ENCODE measurements at places on chromosomes 11 and 22.

DNA sequence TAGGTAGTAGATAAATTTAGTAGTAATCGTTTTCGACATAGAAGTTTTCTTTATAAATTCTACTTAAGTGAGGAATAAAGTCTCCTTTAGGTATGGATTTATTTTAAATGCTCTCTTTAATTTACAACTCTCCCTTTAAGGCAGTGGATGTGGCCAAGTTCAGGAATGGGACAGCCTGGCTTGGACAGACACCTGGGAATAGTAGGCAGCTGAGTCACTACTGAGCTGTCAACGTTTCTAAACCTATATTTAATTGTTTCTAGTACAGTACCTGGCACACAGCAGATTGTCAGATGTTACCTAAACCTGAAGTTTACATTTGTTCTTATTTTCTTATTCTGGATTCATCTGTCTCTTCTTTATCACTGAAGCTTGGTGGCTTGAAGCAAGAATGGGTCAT, 85.1 kb downstream of the DEPDC5 start:
- DNase-seq, result no peak

DNA sequence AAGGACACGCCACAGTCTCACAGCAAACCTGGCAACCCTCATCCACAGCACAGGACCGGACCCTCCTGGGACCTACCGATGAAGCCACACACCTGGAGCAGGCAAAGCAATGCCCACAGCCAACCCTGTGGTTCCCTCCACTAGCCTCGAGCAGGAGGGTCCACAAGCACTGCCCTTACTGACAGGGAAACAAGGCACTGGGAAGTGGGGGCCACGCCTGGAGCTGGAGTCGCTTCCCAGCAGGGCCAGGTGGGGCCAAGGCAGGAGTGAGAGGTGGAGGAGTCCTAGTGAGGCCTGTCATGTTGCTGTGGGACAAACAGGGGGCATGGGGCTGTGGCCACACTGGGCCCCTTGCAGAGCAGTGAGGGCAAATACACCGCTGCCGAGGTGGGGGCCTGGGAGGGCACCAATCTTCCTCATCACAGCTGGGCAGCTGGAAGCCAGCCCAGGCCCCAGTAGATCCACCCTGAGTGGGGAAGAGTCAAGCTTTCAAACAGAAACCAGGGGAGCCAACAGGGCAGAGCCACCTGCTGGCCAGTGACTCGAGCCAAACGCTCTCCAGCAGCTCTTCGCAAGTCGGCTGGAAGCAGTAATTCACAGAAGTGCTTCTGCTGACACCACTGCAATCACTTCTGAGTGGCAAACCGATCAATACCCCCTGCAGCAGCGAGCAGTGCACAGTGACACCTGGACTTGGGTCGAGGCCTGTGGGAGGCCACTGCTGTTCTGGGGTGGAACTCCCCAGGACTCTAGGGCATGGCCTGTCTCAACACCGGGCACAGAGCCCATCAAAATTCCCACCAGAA, 13.7 kb downstream of the SULT4A1 start:
- peak; percentile 62 for DNase-seq

DNA sequence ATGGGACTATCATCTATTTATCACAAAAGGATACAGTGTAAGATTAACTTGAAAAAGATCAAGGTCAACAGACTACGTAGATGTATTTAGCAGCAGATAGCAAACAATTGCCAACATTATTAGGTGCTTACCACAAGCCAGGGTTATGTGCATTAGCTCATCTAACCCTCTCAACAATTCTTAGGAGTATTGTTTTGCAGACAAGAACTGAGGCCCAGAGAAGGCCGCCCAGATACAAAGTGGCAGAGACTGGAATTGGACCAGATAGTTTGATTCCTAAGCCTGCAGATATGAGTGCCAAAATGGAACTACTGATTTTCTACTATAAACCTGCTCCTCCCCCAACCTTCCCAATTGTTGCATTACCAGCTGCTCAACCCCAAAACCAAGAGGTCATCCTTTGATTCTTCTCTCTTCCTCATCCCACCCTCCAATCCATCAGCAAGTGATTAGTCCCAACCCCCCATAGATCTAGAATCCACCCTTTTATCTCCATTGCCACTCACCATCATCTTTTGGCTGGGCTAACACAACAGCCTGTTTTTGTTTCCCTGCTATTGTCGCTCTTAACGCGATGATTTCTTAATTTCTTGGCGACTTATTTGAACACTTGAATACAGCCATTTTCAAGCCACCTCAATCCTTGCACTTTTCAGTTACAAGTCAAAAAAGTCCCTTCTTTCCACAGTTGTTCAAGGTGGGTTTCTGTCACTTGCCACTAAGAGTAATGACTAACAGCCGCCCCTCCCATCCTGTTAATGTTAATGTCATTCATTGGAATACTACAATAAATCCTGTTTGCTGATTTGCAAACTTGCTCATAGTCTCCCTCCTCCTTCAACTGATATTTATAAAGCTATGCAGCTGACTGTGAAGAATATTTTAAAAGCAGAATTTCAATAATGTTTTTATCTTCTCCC, 2.7 kb downstream of the TMEM123 start:
- DNase-seq, result no peak

DNA sequence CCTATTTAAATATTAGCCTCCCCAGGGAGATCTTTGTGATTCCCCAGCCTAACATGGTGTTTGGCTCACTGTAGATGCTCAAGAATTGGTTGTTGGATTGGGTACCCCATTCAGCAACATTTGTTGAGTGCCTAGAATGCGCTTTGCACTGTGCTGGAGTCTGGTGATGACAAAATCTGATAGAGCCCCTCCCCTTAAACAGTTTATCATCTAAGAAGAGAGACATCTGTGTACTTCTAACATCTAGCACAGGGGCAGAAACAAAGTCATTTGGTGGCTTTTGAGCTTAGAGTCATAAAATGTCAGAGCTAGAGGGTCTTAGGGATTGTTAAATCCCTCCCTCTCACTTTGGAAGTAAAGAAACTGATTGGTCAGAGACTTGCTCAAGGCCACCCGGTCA, 73.0 kb downstream of the UBASH3B start:
- no peak for DNase-seq

DNA sequence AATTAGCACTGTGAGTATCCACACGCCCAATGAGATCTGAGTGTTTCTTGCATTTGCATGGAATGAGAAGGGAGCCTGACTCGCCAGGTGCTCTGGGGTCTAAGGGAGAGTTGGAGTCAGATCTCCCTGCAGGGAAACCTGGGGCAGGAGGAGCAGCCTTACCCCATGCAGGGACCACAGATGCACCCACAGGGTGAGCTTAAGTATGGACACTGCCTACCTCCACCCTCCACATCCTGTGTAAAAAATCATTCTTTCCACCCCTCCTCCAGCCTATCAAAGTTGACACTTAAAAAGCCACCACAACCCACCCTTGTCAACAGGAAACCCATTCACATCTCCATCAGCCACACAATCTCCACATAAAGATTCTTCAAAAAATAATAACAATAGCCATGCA, 67.0 kb upstream of the IGLL5 start:
- no peak for DNase-seq

DNA sequence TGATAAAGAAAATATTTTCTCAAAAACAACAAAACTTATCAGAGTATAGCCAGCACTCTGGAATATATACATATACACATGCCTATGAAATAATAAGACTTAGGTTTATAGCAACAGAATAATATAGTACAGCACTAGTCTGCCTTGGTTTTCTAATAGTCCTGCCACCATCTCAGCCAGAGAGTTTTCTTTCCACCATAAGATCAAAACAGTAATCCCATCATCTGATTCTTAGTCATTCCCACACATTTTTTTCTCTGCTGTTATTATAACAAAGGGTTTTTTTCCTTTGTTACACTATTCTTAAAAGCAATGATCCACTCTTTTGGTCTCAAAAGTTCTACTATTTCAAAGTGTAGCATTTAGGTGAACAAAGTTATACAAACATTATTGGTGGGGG, 15.1 kb downstream of the MTMR2 start:
- no peak for DNase-seq

DNA sequence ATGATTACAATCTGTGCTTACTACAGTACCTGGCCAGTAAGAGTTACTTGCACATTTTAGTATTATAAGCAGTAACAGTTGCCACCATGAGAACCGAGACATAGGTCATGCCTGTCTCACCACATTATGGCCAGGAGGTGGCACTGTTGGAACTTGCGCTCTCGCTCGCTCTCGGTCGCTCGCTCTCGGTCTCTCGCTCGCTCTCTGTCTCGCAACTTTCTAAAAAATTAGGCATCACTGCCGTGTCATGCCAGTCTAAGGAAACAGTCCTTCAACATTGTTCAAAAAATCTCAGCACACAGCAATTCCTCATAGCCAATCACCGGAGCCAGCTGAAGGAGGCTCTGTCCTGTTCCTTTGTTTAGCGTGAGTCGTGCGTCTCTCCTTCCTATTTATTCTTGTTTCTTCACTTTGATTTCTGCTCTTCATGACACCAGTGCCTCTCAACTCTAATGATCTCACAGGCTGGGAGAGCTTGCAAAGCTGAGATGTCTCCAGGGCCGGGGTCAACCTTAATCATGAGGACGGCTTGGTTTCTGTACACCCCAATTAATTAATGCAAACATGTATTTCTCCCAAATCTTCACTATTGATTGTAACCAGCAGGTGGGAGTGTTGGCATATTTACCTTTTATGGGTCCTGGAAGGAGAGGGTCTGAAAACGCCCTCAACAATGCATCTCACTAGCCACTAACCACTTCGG, 6.3 kb upstream of the ADAMTS8 start:
- DNase-seq, result peak; percentile 65

DNA sequence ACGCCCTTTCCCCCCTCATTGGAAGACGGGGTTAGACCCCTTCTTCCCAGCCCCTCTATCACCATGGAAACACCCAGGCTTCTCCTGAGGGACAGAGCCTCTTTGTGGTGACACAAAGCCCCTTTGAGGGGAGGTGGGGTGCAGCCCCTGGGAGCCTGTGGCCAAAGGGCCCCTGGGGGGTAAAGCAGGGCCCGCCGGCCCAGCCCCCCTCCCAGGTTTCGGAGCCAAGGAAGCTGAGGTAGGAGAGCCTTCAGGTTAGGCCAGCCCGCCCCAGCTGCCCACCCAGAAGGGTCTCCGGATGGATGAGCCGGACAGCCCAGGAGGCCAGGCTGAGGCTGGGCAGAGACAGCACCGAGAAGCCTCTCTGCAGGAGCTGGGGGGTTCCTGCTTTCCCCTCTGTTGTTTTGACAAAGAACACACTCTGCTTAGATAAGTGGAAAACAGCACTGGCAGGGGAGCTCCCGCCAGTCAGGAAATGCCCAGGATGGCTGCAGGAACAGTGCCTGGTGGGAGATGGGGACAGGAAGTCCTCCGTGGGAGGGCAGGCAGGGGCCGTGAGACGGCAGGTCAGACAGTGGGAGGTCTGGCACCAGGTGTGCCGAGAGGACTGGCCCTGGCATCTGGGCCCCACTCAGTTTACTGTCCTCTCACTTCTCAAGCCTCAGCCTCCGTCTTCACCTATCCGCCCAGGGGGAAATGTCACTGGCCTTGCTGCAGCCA, 18.2 kb downstream of the ARVCF start:
- DNase-seq, result no peak

GRCh38 chr11:130523609-130524008, 75.2 kb downstream of the ADAMTS15 start:
- no peak for DNase-seq

DNA sequence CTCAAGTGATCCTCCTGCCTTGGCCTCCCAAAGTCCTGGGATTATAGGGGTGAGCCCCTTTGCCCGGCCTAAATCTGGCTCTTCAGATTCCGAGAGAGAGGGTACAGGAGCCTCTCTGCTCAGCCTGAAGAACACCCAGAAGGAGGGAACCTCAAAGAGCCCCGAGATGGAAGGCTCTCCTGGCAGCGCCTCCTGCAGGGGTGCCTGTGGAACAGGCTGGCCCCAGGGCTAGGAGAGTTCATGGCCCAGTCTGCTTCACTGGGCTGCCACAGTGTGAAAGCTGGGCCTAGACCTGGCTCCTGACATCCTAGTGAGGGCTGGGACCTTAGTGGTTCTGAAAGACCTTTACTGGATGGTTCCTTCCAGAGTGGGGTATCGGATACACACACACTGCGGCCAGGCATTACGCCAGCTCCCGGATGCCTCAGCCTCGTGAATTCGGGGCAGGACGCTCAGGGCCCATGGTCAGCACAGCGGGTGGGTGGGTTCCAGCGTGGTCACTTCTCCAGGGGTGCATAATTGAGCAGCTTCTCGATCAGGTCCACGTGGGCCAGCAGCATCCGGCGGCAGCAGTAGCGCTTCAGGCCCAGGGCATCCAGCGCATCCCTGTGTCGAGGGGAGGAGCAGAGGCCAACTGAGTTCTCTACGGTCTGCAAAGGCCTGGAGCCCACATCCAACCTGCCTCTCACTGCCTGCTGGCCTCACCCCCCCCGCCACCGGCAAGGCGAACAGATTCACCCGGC, 2.3 kb downstream of the POLR2L start:
- no peak for DNase-seq

- DNase-seq, result no peak
These were observed 211.1 kb upstream of the MTNR1B start for GRCh38 chr11:92758241-92758780.

GRCh38 chr11:8826139-8826786, 84.7 kb upstream of the AKIP1 start:
- no peak for DNase-seq

DNA sequence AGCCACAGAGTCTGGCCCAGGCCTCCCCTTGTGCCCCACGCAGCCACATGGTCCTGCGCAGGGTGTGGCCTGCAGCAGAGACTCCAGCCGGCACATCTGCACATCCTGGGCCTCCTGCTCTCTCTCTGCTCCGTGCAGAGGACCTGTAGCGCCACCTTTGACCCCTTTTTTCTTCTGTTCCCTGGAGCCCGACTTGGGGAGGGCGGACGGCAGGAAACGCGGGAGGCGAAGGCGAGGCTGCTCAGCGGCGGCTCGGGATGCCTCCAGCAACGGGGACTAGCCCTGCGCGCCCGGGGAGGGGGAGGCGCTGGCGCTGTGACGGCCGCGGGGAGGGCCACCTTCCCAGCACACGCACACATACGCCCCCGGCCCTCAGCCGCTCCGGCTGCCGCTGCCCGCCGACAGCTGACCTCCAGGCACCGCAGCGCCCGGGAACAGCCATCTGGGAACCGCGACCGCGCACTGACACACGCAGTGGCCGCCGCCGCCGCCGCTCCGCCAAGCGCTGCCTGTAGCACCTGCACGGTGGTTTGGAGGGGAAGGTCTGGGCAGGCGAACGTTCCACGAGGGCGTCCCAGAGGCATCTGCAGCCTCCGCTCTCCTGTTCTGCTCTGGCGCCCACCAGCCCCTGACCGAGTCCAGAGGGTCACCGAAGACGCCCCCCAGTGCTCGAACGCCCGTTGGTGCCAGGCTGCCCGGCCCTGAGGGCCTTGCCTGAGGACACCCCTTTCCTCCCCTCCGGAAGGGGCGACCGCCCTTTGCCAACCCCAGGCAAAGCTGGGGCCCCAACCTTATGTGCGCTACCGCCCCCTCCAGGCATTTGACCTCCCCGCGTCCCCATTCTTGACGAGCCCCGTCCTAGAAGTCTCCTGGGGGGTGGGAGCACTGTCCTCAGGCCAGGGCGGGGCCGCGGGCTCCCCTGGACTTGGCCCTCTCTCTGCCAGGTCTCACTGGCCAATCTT, 16.9 kb upstream of the C22orf42 start:
- DNase-seq, result no peak

- DNase-seq, result no peak
These were observed 100.8 kb downstream of the TRAF6 start for GRCh38 chr11:36409152-36409816.

- peak; percentile 60 for DNase-seq
These were observed 55.3 kb downstream of the TRMU start for GRCh38 chr22:46390652-46391301.

- DNase-seq, result peak; percentile 18
These were observed 49.7 kb upstream of the TTLL12 start for GRCh38 chr22:43236411-43237166.
